Activated naive CD8-positive, alpha-beta T cell treated with anti-CD3 and anti-CD28 coated beads for 36 hours (primary cell): ENCODE measurements at places on chromosomes 6 and 20.

DNA sequence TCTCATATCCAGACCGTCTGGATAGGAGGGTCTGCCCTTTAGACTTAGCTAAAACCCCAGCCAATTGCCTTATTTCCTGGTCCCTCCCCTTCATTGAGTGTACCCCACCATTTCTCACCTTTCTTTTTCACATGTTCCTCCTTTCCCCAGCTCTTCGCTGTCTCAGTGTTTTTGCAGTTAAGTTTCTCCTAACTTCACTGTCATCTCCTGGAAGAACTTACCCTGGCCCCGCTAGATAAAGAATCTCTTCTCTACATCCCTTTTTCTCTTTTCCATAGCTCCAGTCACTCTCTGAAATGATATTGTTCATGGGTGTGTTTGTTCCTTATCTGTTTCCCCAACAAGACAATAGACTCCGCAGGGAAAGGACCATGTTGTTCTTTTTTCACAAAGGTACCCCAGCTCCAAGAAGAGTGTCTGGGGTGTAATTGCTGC is 208.8 kb downstream of the TSHZ2 start:
- DNase-seq, result no peak

- no peak for DNase-seq
Observed at GRCh38 chr6:94099072-94099471, 679.7 kb upstream of the EPHA7 start.

GRCh38 chr20:46011631-46012482 is 3.1 kb downstream of the MMP9 start:
- DNase-seq, result peak; percentile 45

GRCh38 chr6:100665041-100665380 is 200.3 kb upstream of the SIM1 start:
- DNase-seq, result peak; percentile 2

DNA sequence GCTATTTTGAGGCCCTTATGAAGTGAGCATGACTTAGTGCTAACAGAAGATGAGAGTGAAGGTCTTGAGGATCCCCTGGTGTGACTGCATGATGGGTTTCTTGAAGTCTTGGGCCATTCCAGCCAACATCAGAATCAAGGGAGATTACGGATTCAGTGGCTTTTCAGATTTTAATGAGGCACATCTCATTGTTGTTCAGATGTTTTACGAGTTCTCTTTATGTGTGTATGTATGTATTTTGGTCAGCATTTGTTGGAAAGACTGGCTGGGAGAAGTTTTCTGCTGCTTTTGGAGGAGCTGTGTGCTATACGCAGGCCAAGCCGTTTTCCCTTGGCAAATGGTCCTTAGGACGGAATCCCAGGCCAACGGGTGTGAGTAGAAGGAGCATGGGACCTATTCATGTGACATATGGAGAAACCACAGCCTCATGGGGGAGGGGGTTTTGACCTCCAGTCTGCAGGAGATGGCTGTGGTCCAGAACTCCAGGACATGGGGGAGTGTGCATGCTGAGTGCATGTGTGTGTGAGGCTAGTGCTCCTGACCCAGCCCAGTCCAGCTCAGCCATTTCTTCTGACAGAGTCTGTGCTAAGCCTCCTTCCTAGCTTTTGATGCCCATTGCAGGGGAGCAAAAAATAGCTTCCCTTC is 35.3 kb downstream of the CHMP4B start:
- DNase-seq, result no peak

- no peak for DNase-seq
Observed at GRCh38 chr20:14991023-14991422, 653.6 kb upstream of the FLRT3 start.

- peak; percentile 16 for DNase-seq
Observed at GRCh38 chr6:43129434-43130194, 41.5 kb upstream of the SRF start.

GRCh38 chr20:4027590-4028265 is 12.4 kb upstream of the RNF24 start:
- DNase-seq, result no peak

DNA sequence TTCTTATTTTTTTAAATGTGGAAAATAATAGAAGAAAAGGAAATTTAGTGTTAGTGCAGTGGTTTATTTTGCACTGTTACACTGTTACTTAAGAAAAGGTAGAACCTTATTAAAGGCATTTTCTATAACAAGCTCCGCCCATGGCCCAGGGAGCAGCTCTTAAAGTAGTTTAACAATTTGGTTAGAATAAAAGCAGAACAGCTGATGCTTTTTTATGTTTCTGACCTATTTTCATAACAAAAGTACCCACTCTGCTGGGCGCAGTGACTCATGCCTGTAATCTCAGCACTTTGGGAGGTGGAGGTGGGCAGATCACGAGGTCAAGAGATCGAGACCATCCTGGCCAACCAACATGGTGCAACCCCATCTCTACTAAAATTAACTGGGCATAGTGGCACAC is 32.6 kb downstream of the DSTN start:
- no peak for DNase-seq

- no peak for DNase-seq
Observed at GRCh38 chr20:44302026-44302669, 8.9 kb downstream of the FITM2 start.

DNA sequence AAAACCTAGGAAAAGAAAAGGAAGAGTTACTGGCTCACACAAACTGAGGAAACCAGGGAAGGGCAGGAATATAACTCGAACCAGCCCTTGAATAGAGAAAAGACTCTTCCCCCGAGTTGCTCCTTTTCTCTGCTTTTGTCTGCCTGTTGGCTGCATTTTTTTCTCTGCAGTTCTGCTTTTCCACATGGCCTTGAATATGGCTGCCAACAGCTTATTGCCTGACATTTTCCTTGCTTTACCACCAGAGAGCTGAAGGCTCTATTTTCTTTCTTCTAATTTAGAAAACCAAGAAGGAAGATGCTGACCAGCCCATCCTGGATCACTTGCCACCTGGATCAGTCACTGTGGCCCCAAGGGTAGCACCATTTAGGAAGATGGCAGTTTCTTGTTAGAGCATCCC is 164.8 kb upstream of the MAN1A1 start:
- DNase-seq, result no peak

DNA sequence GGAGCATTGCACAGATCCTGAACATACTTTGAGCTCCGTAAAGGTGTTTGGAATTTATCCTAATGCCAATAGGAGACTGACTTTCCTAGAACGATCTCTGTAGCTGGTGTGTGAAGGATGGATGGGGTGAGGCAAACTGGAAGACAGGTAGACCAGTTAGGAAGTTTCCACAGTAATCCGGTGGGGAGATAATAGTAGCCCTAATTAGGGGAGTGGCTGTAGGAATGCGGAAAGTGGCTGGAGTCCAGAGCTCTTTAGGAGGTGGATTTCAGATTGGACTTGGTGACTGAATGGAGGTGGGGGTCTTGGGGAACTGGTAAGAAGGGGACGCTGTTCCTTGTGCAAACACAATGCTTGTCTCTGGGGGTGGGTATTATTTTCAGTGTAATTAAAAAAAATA is 146.3 kb downstream of the SOX4 start:
- DNase-seq, result no peak

GRCh38 chr6:113994934-113995342 is 24.0 kb upstream of the HDAC2 start:
- no peak for DNase-seq

- DNase-seq, result no peak
Observed at GRCh38 chr6:16544006-16544405, 217.3 kb downstream of the ATXN1 start.

- no peak for DNase-seq
Observed at GRCh38 chr6:129130959-129131681, 248.2 kb downstream of the LAMA2 start.

- DNase-seq, result no peak
Observed at GRCh38 chr6:94636780-94637385, 940.5 kb upstream of the MANEA start.
